Upper lobe of left lung (tissue), 6 donors: ENCODE measurements at places on chromosomes 2 and 18. TPM values are rescaled to one million over a fixed set of nuclear protein-coding genes. Genes with fewer than 3 reads are reported as not detected.

The TM4SF20 gene
- not detected for total RNA-seq

The NPAS2 gene
- total RNA-seq = 13.8 TPM

The TMEM178A gene
- 6.1 TPM for total RNA-seq

The FAM98A gene
- total RNA-seq = 34.6 TPM

The TCF7L1 gene
- total RNA-seq = 11.2 TPM

The TRPM8 gene
- total RNA-seq = not detected

The IL18RAP gene
- 8.4 TPM for total RNA-seq

The FHOD3 gene
- total RNA-seq = 3.1 TPM

The FBLN7 gene
- 2.0 TPM for total RNA-seq

The TLX2 gene
- not detected for total RNA-seq

The ANKRD62 gene
- not detected for total RNA-seq

The CXCR1 gene
- 3.1 TPM for total RNA-seq
